Trophoblast cell (in vitro differentiated cells and primary cell): ENCODE measurements at places on chromosomes 4 and X.

DNA sequence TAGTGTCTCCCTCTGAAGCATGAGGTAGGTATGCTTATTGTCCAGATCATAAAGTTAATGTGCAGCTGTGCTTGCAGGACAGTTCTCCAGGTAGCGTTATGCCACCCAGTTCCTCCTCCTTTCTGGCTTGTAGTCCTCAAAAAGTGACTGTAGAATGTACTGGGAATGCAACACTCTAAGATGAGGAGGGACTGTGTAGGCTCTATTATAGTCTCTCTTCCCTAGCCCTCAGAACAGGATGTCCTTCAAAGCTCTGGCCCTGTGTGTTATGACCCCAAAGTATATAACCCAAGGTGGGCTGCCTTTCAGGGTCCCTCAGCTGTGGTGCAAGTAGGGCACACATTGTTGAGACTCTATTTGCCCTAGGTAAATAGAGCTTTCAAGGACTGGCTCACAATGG is 20.8 kb upstream of the MANBA start:
- no peak for DNase-seq

- no peak for DNase-seq
These were observed 15.9 kb upstream of the UBE2D3 start for GRCh38 chr4:102843273-102843672.

DNA sequence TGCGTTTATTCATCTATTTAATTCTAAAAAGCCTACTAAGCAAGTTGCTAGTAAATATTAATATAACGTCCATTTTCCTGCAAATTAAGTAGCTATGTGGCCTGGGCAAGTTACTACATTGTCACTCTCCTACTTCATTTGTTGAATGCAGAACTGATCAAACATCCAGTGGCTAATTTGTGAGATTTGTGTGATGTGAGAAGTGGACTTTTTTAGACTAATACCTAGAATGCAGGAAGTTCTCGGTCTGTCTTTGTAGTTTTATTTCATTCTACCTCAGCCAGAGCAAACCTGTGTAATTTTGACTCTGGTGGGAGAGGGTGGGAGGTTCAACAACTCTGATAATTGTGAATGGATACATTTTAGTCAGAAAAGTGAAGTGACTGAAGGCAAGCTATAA is 840 bp downstream of the GUF1 start:
- DNase-seq, result no peak

- DNase-seq, result no peak
These were observed 35.7 kb downstream of the LDB2 start for GRCh38 chr4:16862697-16863096.

GRCh38 chr4:86250619-86251018 is 109.2 kb downstream of the MAPK10 start:
- DNase-seq, result no peak

DNA sequence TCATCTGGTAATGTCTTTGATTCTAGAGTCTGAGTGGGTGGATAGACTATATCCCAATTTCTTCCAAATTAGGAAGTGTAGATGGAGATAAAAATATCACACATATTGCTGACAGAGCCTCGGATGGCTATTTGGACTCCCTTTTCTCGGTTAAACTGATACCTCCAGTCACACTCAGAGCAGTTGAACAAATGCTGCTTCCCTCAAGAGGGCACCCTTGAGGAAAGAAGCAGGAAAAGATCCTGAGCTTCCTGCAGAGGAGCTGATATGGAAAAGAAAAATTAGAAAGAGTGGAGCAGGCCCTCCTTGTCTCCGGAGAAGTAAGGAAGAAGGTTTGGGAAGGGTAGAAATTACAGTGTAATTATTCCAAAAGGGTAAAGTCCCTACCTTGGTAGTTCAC is 96.2 kb upstream of the CCSER1 start:
- peak; percentile 39 for DNase-seq

- no peak for DNase-seq
These were observed 304.7 kb upstream of the FTHL17 start for GRCh38 chrX:31376408-31377022.

GRCh38 chr4:43332052-43332425 is 439.5 kb downstream of the GRXCR1 start:
- DNase-seq, result no peak

- DNase-seq, result no peak
These were observed 81.8 kb upstream of the TRPC5 start for GRCh38 chrX:112164420-112164819.

DNA sequence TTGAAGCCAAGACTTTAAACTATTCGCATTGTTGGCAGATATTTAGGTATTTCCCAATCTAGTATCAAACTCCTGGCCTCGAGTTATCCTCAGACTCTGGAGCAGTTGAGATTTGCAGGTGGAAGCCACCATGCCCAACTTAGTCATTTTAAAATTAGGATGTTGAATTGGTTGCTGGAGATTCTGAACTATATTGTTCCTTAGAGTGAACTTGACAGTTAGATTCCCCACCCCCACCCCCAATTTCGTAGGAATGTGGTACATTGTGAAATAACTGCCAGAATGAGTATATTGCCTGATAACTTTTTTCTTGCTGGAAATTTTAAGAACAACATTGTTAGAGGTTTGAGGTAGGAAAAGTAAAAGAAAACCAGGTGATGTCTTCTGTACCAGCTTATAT is 2.3 kb downstream of the NOCT start:
- no peak for DNase-seq

GRCh38 chrX:17527135-17527701 is 152.2 kb downstream of the NHS start:
- no peak for DNase-seq

DNA sequence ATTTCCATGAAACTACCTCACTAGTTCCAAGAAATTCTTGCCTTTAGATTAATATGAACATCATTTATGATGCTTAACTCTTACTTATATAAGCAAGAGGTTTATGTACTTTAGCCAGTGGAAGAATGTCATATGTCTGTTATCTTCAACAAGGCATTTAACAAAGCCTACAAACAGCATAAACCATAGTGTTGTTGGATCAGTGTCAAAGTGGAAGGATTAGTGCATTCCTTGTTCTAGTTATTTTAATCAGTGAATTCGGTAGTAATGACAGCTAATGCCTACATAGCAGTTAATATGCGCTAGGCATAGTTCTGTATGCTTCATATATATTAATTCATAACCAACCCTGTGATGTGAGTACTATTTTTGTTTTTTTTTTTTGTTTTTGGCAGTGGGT is 3.1 kb downstream of the PI4K2B start:
- DNase-seq, result no peak

GRCh38 chr4:13963601-13964000 is 336.1 kb upstream of the BOD1L1 start:
- no peak for DNase-seq

DNA sequence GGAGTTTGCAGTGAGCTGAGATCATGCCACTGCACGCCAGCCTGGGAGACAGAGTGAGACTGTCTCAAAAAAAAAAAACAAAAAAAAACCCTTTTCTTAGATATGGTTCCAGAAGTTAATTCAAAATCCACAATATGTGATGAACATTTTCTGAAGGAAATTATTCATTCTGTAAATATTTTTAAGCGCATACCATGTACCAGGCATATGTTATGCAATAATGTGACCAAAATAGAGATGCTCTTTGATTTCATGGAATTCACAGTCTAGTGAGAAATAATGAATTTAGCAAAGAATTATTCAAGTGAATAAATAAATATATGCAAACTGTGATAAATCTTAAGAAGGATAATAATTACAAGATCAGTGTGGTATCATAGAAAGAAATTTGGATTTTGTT is 174.7 kb downstream of the GC start:
- no peak for DNase-seq

DNA sequence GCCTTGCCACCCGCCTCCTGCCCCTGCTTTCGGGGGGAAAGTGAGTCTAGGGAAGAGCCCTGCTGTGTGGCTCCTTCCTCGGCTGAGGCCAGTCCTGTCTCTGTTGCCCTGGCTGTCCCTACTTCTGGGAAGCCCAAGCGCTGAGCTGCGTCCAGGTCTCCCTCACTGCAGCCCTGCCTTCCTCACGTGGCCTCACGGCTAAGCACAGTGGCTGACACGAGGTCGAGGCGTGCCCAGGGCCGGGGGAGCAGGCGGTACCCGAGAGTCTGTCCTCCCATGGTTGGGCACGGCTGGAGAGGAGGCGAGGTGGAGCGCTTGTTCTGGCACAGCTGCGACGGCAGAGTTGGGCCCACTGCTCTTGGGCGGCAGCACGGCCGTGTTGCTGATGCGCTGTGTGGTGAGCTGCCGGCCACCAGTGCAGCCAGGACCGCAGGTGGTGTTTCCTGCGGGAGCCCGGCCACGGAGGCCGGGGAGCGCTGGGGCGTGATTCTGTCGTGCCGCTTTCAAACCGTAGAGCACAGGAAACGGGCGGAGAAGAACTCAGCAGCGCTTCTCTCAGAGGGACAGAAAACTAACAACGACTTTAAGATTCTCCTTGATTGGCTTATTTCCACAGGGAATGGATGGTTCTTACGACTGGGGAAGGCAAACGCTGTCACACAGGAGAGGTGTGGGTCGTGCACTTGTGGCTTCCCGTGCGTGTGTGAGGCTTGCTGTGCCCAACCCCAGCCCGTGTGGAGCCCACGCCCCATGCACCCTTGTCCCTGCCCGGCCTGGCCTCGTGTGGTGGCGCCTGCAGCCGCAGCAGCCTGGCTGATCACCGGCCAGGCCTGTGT is 21.3 kb downstream of the MAEA start:
- DNase-seq, result no peak

- no peak for DNase-seq
These were observed 747.6 kb upstream of the FTHL17 start for GRCh38 chrX:31819455-31819854.

DNA sequence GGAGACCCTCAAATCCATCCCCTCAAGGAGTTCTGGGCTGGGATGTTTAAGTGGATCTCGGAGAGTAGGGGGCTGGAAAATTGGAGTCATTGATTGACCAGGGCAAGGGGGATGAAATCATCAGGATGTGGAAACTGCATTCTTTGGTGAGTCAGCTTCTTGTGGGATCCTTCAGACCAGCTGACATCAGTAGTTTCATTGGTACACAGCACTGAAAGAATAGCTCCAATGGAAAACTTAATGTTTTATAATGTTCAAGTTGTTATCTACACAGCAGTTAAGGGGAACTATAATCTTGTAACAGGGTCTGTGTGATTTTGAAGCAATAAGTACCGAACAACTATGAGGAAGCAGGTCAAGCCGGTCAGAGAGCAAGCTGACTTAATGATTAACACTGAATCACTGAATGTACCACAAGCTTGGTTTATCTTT is 506.1 kb downstream of the RPA4 start:
- DNase-seq, result peak; percentile 48
